ENCODE measurements at places on chromosomes 7 and 10.

GRCh38 chr10:12405342-12406320 lies 56.3 kb downstream of the CAMK1D start:
- DNase-seq = no peak

DNA sequence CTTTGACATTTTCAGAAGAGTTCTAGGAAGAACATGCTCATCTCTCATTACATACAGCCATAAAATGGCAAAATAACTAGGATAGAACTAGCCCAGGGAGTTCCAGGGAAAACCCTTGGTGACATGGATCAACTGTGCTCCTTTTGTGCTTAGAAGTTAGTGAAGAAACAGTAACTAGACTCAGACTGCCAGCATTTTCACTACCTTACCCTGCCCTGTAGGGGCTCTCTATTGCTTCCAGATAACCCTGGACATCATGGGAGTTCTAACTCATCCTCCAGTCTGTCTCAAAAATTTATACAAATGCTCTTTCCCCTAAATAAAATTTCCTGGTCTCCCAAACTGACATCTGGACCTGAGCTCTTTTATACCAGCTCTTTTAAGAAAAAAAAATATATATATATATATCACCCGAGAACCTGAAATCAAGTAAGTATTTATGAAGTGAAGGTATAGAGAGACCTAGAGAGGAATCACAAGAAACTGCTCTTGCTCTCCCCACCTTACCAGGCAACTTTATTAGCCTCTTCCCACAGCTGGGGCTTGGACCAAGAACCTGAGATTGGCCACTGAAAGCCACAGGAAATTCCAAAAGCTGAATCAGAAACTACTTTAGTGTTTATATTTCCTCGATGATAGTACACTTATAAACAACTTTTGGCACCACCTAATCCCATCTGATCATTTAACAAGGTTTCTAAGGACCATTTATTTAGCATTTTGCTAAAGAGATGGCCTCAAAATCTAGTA lies 101.4 kb downstream of the RELN start:
- DNase-seq = no peak

- no peak for DNase-seq
Observed at GRCh38 chr7:50268990-50269389, 35.5 kb upstream of the IKZF1 start.

DNA sequence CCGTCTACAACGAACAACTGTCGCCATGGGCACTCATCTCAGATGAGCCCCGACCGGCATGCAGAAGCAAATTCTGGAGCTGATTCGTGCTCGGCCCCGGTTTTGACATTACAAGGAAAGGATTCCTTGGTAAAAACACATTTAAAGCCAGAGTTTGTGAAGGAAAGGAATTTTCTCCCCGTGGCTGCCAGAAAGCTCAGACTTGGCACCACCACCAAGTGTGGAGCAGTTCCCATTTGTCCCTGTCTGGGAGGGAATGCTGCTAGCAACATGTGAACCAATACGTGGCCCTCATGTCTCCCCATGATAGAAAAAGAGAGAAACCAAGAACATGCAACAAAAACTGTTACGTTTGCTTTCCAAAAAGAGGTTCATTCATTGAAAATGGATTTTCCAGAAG lies 55.2 kb upstream of the DDC start:
- DNase-seq = no peak

DNA sequence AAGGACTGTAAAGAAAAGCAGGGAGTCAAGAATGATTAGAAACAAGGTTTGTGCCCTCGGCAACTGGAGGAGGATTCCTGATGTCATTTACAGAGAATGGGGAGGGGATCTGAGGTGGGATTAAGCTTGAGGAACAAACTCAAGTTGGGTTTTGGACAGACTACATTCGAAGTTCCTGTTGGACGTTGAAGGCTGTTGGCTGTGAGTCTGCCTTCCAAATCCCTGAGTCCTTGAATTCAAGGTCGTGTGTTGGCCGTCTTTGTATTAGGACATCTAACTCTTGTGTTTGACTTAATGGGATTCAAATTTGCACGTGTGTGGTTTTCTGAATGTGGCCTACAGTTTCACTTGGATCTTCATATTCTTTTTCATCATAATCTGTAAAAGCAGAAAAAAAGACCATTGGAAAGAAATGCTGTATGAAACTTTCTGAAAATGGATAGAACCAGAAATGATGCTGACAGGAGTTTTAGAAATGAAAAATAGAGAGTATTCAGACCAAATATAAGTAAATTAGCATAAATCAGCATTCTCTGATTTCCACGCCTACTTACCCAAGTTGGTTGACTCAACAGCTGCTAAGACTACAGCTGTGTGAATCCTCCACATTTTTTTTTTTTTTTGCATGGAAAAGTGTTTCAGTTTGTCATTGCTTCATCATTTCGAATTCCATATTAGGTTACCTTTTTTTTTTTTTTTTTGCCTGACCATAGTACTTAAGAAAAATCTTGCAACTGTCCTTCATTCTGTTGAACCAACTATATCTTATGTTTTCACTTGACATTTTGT lies 94.8 kb downstream of the KIAA1217 start:
- DNase-seq = no peak

DNA sequence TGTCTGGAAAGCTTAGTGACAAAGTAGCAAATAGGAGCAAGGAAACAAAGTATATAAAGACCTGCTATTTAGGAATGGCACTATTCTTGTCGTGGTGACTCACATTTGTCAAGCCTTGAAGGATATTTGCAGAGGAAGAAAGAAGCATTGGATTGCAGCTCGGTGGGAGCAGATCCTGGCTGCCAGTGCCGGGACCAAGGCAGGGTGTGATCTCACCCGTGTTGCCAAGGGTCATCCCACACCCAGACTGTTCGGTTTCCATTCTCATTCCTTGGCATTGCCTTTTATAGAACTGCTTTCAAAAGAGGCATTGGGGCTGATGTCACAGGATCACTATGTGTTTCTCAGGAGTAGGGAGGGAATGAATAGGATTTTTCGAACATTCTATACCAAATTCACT lies 176.2 kb downstream of the GALNT17 start:
- no peak for DNase-seq

DNA sequence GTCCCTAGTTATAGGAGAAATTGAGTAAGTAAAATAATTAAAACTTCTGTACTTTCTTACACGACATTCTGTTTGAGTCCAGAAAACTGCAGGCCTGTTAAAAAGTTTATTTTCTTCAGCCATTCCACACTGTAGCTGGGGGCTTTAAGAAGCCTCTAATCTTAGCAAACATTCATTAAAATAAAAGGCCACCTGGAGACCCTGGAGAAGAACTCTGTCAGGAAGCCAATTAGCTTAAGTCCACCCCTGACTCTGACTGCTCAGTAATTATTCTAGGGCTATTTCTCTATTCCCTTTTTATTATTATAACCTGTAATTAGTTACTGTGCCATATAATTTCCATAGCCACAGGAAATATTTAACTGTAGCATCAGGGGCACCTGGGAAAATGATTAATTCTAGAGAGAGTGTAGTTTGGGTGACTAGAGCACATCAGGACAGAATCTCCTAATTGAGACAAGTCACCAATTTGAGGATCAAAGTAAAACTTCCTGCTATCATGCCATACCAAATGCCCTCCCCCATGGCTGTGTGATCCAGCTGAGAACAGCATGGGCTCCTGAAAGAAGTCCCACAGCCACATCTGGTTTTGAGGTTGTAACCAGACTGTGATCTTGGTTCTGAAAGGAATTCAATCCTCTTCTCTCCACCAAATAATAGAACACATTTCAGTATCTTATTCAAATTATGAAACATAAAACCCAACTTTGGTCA lies 1302.3 kb downstream of the XPNPEP1 start:
- DNase-seq = no peak
